T-helper 2 cell treated with Interferon-gamma antibody and Interleukin-4, amounts not matched to agents 100 ng/mL and 5 ng/mL, for 36 hours (primary cell): ENCODE measurements at places on chromosomes 11 and 22. TPM values are rescaled to one million over a fixed set of nuclear protein-coding genes. Genes with fewer than 3 reads are reported as not detected.

OR10D3 gene
- not detected in 2 replicates for total RNA-seq

MIEF1 gene
- total RNA-seq = 39.4 and 41.8 TPM in 2 replicates

EXPH5 gene
- 0.84 and 0.89 TPM in 2 replicates for total RNA-seq

FGF3 gene
- total RNA-seq = not detected in 2 replicates

IFITM1 gene
- 724 and 750 TPM in 2 replicates for total RNA-seq

P2RX6 gene
- 0.14 and 0.57 TPM in 2 replicates for total RNA-seq

SUSD2 gene
- 0.59 and 0.89 TPM in 2 replicates for total RNA-seq

B3GAT1 gene
- total RNA-seq = 0.52 and 0.61 TPM in 2 replicates

CLCF1 gene
- 0.39 and 0.48 TPM in 2 replicates for total RNA-seq

PDGFD gene
- total RNA-seq = not detected in 2 replicates

GRIA4 gene
- not detected in 2 replicates for total RNA-seq

FOLH1 gene
- total RNA-seq = not detected in 2 replicates

NRXN2 gene
- 0.05 and 0.09 TPM in 2 replicates for total RNA-seq

PIWIL4 gene
- 0.61 and 1.0 TPM in 2 replicates for total RNA-seq

MRGPRF gene
- not detected in 2 replicates for total RNA-seq

OR52E1 gene
- total RNA-seq = not detected in 2 replicates

UCP2 gene
- total RNA-seq = 338 TPM in 2 replicates

TRIM49 gene
- total RNA-seq = not detected in 2 replicates

MAJIN gene
- not detected in 2 replicates for total RNA-seq

SLC5A12 gene
- total RNA-seq = not detected in 2 replicates

KCNJ5 gene
- not detected in 2 replicates for total RNA-seq

NTM gene
- not detected in 2 replicates for total RNA-seq

TIMM10 gene
- total RNA-seq = 63.0 and 67.7 TPM in 2 replicates

MS4A4A gene
- not detected in 2 replicates for total RNA-seq

INS gene
- total RNA-seq = not detected in 2 replicates

LAMTOR1 gene
- 81.2 and 84.5 TPM in 2 replicates for total RNA-seq

CYP2D6 gene
- total RNA-seq = 4.5 and 5.8 TPM in 2 replicates

MMP27 gene
- total RNA-seq = not detected in 2 replicates

BEST1 gene
- total RNA-seq = not detected in 2 replicates

ATF4 gene
- total RNA-seq = 277 and 284 TPM in 2 replicates

SMTNL1 gene
- not detected in 2 replicates for total RNA-seq

TEX12 gene
- 0.27 TPM in 1 of 2 replicates, not detected in the other for total RNA-seq

ADORA2A gene
- total RNA-seq = 14.1 and 17.9 TPM in 2 replicates

CDC45 gene
- total RNA-seq = 81.4 and 85.7 TPM in 2 replicates

ZNF215 gene
- total RNA-seq = 3.3 and 3.4 TPM in 2 replicates

BIK gene
- 2.0 and 2.5 TPM in 2 replicates for total RNA-seq

SCGB1A1 gene
- not detected in 2 replicates for total RNA-seq

ART1 gene
- total RNA-seq = not detected in 2 replicates

NOX4 gene
- not detected in 2 replicates for total RNA-seq

ARHGEF17 gene
- 0.11 TPM in 1 of 2 replicates, not detected in the other for total RNA-seq

WT1 gene
- not detected in 2 replicates for total RNA-seq

IGLL5 gene
- not detected in 2 replicates for total RNA-seq

ISX gene
- not detected in 2 replicates for total RNA-seq

ROBO4 gene
- total RNA-seq = 0.11 and 0.20 TPM in 2 replicates

ACRV1 gene
- not detected in 2 replicates for total RNA-seq

CECR2 gene
- total RNA-seq = 0.05 and 0.11 TPM in 2 replicates

KCNQ1 gene
- 5.7 and 6.0 TPM in 2 replicates for total RNA-seq

RDX gene
- 47.3 and 52.2 TPM in 2 replicates for total RNA-seq

FIBIN gene
- not detected in 2 replicates for total RNA-seq

RNF169 gene
- 16.5 and 16.9 TPM in 2 replicates for total RNA-seq

OR52H1 gene
- not detected in 2 replicates for total RNA-seq

SART1 gene
- 88.8 and 96.5 TPM in 2 replicates for total RNA-seq

KCNJ11 gene
- total RNA-seq = 1.5 and 2.0 TPM in 2 replicates

CPT1B gene
- 90.6 and 91.3 TPM in 2 replicates for total RNA-seq
